ENCODE measurements at places on chromosomes 1 and 21.
A peak's percentile ranks its signal among the peaks of the same experiment; 100 is the strongest.

GRCh38 chr1:94772230-94772641 lies 47.9 kb upstream of the SLC44A3 start:
- DNase-seq, result peak; percentile 82

DNA sequence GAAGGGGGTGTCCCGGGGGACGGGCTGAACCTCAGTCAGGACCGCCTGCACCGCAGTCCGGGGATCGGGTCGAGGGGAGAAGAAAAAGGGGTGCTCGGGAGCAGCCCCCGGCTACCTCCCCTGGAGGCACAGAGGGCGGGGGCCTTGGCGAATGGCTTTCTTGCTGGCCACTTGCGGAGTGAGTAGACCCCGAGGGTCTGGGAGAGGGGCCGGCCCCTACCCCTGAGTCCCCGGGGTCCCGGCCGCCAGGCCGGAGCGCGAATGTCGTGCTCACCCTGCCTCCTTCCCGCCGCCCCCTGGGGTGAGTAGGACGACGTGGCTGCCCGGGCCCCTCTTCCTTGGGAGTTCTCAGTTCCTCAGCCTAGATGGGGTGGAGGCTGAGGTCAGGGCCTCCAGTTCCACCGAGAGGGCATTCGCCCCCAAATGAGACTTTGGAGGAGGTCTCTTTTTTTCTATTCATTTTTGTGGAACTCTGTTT lies 113.0 kb downstream of the OSBPL9 start:
- DNase-seq, result peak; percentile 34

GRCh38 chr1:217419194-217419551 lies 211.7 kb downstream of the GPATCH2 start:
- no peak for DNase-seq

DNA sequence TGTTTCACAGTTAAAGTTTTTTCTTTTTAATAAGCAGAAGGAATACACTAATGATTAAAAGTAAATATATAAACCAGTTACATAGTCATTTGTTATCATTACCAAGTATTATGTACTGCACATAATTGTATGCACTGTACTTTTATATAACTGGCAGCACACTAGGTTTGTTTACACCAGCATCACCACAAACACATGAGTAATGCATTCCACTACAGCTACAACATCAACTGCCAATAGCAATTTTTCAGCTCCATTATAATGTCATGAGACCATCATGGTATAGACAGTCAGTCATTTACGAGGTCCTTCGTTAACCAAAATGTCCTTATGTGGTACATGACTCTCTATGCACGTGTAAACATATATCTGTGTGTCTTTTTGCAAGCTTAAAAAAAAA lies 35.2 kb downstream of the SCYL3 start:
- peak; percentile 2 for DNase-seq

GRCh38 chr1:67564193-67564592 lies 120.8 kb upstream of the GADD45A start:
- DNase-seq, result no peak

DNA sequence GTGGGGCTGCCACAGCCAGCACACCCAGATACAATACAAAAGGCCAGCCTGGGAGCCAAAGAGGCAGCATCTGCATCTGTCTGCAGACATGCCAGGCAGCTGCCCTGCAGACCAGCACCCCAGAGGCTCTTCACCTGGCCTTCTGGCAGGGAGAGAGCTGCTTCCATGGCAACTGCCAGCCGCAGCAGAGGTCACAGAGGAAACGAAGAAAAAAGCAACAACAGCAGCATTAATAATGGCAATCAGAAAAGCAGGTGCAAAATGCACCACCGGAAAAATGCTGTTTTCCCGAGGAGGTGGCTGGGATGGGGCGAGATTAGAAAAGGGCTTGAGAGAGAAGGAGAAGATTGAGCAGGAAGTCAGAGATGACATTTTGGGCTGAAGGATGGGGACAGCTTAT lies 309.5 kb downstream of the PCP4 start:
- DNase-seq, result no peak

DNA sequence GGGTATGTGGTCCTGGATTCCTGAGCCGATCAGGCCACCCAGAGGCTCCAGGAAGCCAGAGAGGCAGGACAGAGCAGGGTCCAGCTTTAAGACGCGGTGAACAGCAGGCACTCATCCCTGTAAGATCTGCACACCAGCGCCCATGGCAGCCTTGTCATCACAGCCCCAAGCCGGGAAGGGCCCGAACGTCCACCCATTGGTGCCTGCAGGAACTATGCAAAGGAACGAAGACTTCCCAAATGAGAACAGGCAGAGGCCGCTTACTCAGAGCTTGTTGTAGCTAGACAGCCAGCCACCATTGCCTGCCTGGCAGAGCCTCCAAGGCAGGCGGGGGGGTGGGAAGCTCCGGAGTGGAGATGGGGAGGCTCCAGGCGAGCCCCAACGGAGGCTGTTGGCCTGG lies 12.1 kb upstream of the ARHGEF16 start:
- DNase-seq, result no peak

GRCh38 chr1:84585803-84586202 lies 11.6 kb upstream of the CTBS start:
- peak; percentile 37 for DNase-seq

DNA sequence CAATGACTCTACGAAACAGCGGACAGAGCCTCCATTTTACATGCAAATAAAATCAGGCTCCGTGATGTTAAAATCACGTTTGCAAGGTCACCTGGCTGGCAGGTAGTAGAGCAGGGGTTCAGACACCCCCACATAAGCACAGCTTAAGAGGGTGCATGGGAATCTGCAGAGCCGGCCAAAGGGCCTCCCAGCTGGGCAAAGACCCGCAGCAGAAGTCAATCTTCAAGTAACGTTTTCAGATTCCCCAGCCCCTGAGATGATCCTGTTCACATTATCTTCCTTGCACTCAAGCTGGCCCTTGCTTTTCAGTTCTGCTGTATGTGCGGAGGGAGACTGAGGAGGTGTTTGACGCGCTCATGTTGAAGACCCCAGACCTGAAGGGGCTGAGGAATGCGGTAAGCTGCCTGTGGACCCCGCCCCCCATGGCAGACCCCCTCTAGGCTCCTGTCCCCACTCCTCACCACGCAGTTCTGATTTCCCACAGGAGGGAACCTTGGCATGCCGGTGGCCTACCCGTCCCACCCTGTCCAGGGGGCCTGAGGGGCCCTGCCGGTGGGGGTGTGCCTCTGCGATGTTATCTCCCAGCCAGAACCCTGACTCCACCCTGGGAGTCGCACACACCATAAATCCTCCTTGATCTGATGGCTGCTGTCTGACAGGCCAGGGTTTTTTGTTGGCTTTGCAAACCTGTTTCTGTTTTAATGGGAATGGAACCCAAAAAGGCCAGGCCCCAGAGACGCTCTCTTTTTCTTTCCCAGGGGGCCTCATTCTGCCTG lies 28.2 kb downstream of the GRHL3 start:
- no peak for DNase-seq

GRCh38 chr1:238439511-238439910 lies 548.8 kb upstream of the ZP4 start:
- DNase-seq, result no peak

DNA sequence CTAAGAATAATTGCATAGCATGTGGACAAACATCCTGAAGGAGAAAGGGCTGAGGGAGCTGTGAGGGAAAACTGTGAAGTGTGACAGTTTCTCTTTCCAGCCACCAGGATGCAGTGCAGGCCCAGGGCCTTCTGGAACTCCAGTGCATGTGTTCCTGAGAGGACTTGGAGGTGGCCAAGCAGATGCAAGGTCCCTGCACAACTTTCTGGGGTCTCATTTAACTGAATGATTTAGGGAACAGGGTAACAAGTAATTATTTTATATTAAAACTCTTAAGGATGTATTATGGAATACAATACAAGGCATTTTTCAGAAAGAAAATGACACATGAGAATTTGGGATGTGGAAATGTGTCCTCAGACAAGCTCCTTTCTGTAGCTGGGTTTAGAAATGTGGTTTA lies 61.2 kb upstream of the MCOLN3 start:
- peak; percentile 35 for DNase-seq

- DNase-seq, result no peak
These were observed 45.1 kb downstream of the TRIM11 start for GRCh38 chr1:228361314-228362140.

DNA sequence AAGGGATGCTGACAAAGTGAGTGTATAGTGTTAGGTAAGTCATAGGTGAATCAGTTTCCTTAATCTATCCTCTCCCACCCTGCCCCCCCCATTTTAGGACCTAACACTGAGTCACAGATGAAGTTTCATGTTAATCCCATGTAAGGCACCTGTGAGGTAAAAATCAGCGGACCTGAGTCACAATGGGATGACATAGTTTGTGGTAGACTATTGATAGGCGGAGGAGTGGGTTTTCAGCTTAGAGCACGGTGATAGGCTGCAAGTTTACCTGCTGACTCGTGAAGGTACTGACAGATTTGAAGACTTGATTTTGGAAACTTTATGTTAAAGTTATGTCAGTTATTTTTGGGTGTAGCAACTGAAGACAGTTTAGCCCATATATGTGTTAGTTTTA lies 1.7 kb downstream of the TOR1AIP1 start:
- DNase-seq, result peak; percentile 97

DNA sequence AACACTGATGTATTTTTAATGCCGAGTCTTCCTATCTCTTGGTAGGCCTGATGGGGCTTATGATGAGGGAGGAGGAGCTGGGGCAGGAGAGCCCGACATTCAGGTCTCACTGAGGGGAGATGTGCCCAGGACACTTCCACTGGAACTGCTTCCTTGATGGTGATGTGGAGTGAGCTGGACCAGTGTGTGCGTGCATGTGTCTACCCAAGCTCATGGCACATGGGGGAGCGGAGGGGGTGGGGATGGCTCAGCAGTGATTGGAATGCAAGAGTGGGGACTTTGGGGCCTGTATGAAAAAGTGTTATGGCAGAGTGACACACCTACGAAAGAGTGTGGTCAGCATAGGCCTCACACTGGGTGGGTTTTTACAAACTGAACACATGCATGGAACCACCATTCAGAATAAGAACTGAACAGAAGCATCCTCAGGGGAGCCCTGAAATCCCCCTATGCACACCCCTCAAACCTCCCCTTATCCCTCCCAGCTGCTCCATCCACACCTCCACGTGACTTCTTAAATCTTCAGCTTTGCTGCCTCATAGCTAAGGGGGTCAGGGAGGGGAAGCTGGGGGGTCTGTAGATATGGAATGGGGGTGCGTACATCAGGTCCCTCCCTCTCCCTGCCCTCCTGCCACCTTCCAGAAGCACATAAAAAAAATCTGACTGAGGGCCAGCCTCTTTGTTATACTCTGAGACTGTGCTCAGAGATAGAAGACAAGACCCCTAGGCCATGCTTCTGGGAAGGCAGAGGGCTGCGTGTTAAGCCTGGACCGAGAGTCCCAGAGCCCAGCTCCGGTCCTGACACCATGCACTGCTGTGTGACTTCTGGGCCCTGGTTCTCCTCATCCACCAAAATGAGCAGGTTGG lies 11.6 kb downstream of the IL6R start:
- DNase-seq, result no peak

DNA sequence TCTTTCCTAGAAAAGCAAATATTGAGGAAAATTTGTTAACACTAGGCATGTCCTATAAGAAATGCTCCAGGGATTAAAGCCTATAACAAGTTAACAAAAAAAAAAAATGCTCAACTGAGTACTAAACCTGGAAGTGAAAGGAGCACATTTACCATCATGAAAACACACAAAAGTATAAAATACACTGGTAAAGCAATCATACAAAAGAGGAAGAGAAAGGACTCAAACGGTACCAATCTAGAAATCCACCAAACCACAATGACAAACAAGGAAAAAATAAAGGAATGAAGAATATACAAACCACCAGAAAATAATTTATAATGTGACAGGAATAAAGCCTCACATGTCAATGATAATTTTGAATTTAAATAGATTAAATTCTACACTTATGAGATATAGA lies 21.2 kb downstream of the CD1E start:
- DNase-seq, result no peak

- no peak for DNase-seq
These were observed 38.0 kb upstream of the MAGOH start for GRCh38 chr1:53276153-53276901.

DNA sequence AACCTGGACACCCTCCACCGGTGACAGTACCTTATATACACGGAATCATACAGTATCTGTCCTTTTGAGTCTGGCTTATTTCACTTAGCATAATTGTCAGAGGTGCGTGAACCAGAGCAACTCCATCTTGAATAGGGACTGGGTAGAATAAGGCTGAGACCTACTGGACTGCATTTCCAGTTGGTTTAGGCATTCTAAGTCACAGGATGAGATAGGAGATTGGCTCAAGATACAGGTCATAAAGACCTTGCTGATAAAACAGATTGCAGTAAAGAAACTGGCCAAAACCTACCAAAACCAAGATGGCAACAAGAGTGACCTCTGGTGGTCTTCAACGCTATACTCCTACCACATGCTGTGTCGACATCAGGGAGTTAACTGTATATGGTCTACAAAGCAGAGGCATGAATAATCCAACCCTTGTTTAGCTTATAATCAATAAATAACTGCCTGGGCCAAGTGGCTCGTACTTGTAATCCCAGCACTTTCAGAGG lies 1.4 kb upstream of the FDPS start:
- peak; percentile 16 for DNase-seq

DNA sequence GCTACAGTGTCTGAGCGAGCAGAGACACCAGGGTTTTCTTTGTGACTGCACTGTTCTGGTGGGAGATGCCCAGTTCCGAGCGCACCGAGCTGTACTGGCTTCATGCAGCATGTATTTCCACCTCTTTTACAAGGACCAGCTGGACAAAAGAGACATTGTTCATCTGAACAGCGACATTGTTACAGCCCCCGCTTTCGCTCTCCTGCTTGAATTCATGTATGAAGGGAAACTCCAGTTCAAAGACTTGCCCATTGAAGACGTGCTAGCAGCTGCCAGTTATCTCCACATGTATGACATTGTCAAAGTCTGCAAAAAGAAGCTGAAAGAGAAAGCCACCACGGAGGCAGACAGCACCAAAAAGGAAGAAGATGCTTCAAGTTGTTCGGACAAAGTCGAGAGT lies 2.7 kb downstream of the ZBTB18 start:
- no peak for DNase-seq

DNA sequence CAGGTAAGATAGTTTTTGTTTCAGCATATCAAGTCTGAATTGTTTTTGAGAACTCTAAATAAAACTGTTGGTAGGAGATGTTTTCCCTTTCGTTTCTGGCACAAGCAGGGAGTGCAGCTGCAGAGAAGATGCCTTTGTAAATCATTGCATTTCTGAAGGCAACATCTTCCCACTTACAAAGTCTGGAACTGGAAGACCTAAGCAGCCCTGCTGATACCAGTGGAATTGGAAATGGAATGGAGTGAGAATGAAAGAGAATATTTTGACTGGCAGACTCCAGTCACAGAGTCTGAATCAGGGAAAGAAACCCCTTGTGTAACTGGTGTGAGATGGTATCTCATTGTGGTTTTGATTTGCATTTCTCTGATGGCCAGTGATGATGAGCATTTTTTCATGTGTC lies 815.6 kb downstream of the LTN1 start:
- DNase-seq, result no peak
